ENCODE measurements at places on chromosomes 2 and 18.

GRCh38 chr2:3405876-3406275 lies 26.4 kb downstream of the TRAPPC12 start:
- H3K4me1 ChIP-seq = no peaks in the 10 kb centered on the region
- H3K4me3 ChIP-seq = no peak overlapping the region
- peaks cover 22% of the 10 kb centered on the region for H3K36me3 ChIP-seq

DNA sequence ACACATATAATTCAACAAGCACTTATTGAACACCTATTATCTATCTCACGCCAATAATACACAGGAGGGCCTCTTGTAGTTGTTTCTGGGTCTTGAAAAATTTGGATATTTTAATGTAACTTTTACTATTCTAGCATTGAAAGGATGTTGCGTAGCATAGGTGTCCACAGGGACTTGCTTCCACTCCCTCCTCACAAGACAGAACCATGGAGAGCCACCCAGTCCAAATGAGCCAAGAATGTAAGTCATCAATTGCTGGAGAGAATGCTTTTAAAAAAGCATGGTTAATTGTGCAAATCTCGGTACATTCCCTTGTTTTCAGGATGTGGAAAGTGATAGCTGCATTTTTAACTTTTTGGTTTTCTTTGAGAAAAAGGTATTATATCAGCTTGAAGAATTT lies 46.8 kb downstream of the DOCK10 start:
- peaks cover 65% of the 10 kb centered on the region for H3K36me3 ChIP-seq
- H3K4me3 ChIP-seq = no peak overlapping the region
- no peak overlapping the region for H3K27ac ChIP-seq
- DNase-seq = no peak
- no peaks in the 10 kb centered on the region for H3K27me3 ChIP-seq
- H3K4me1 ChIP-seq = peaks cover 28% of the 10 kb centered on the region

- H3K36me3 ChIP-seq = no peaks in the 10 kb centered on the region
- no peak overlapping the region for H3K27ac ChIP-seq
Observed at GRCh38 chr2:215431290-215431689, 4.6 kb downstream of the FN1 start.

- H3K4me3 ChIP-seq = no peak overlapping the region
- H3K27ac ChIP-seq = no peak overlapping the region
- peaks cover 2% of the 10 kb centered on the region for H3K27me3 ChIP-seq
- no peaks in the 10 kb centered on the region for H3K36me3 ChIP-seq
- H3K4me1 ChIP-seq = no peaks in the 10 kb centered on the region
- DNase-seq = no peak
Observed at GRCh38 chr2:95380280-95380679, 22.2 kb upstream of the FAHD2A start.

DNA sequence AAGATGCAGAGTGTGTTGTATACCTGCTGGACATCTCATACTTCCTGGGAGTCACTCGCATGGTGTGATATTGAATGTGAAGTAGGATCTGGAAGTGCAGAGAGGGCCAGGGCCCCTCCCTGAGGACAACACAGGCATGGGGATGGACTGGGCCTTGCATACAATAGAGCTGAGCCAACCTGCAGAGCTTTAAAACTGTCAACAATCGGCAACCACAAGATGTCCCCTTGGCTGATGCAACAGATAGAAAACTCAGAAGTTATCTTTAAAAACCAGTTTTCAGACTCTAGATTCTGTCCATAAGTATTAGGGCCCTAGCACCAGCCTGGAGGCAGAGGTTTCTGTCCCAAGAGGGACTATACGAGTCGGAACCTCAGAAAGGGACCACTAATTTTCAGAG lies 19.7 kb downstream of the EVA1A start:
- DNase-seq = no peak
- no peak overlapping the region for H3K4me3 ChIP-seq
- H3K4me1 ChIP-seq = no peaks in the 10 kb centered on the region
